ENCODE measurements at places on chromosomes 11 and 22. TPM values are rescaled to one million over a fixed set of nuclear protein-coding genes. Genes with fewer than 3 reads are reported as not detected.

Gene SEZ6L
- total RNA-seq, result not detected

Gene MYO7A
- 3.6 TPM for total RNA-seq

Gene PKP3
- 0.27 TPM for total RNA-seq

Gene SLC29A2
- 4.8 TPM for total RNA-seq

Gene SCUBE1
- not detected for total RNA-seq

Gene IRAG1
- total RNA-seq, result 0.35 TPM

Gene PLAAT5
- not detected for total RNA-seq

Gene DGAT2
- total RNA-seq, result 0.55 TPM

Gene MS4A4E
- total RNA-seq, result not detected

Gene ABTB2
- 0.25 TPM for total RNA-seq

Gene OR10D3
- not detected for total RNA-seq

Gene SLC22A25
- not detected for total RNA-seq

Gene FAM227A
- total RNA-seq, result 1.9 TPM

Gene CLMP
- 0.18 TPM for total RNA-seq

Data from endothelial cell of umbilical vein (primary cell).